NCI-H524 (cell line): ENCODE measurements at places on chromosomes 12 and 14.
A peak's percentile ranks its signal among the peaks of the same experiment; 100 is the strongest.

DNA sequence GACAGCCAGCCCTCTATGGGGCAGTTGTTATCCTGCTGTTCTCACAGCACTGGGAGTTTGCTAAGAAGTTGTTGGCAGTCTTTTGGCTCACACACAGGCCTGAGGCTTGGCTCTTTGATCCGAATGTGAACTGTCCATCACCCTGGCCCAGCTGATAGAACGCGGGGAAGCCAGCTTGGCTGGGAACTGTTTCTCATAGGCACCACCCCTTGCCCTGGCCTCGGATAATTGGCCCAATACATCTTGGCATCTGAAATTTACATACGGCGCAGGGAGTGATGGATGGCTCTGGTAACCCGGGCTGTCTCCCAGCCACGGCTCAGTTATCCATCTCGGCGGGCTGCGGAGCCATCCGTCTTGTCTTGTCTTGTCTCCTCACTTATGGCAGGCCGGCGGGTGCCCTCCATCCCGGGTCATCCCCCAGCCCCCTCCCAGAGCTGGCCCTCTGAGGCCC lies 164.1 kb downstream of the PHETA1 start:
- DNase-seq: no peak

DNA sequence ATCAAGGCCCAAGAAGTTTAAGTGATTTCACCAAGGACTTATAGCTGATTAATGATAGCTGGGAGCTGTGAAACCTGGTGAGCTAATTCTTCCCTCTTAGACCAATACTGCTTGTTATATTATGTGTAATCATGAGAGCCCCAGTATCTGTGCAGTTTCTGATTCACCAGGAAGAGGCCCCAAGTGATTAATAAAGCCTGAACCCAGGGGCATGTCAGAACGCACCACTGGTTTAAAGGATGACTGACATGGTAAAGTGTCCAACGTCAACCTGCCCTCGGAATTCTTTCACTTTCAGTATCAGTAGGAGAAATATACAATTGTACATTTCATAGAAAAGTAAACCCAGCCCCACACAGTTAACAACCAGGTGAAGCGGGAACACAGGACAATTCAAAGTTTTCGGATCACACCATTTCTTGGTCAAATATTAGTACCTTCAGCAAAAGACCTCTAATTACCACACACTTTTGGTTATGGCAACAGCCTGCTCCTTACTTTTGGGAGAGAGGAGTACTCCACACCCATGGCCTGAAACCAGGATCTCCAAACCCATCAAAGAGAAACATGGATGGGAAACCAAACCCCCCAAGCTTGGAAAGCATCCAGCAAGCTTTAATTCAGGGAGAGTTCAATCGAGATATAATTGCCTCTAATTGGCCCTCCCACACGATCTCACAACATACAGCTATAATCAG lies 28.5 kb downstream of the TMCC3 start:
- DNase-seq: no peak

DNA sequence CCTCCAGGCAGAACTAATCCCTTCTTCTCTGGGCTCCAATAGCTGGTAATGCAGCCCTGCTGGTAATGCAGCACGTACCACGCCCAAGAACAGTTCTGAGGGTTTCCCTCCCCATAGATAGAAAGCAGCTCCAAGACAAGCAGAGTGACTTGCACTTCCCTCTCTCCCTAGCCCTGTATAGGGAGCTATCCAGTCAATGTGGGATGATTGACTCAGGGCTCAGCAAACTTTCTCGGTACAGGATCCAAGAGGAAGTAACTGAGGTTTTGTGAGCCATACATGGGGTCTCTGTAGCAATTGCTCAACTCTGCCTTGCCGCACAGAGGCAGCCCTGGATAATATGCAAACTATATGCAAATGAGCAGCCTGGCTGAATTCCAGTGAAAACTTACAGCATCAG lies 15.5 kb upstream of the FKBP4 start:
- peak; percentile 75 for DNase-seq

- no peak for DNase-seq
These were observed 2.2 kb downstream of the NRIP2 start for GRCh38 chr12:2832550-2833127.

DNA sequence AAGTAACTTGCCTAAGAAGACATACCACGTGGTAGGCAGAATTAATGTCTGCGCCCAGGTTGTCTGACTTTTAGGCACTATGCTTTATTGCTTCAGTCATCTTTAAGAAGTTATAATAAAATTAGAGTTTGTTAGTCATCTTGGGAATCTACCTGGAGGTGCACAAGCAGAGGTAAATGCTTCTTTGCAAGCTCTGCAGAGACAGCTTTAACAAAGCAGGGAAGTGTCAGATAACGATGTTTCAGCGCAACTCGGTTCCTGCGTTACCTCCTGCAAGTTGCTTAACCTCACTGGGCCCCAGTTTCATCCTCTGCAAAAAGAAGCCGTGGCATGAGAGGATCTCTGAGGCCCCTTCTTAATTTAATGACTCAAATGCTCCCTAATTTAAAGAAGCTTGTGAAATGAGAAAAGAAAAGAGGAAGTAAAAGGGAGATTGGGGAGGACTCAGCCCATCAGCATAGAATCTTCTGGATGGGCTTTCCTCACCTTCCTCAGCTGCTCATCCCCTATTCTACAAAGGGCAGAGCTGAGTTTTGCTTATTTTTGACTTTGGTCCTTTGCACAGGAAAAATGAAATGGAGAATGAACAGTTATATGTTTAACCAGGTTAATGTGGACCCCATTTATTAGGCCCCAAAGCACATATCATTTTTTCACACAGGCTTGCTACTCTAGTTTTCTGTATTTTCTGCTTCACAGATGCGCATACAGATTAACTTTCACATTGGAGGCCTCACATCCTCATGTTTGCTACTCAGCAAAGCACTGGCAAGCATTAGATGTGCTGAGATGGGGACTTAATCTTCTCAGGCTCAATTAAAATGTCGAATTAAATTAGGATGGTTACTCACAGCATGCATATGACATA lies 5.1 kb downstream of the ARHGDIB start:
- DNase-seq: no peak

- DNase-seq: no peak
These were observed 35.5 kb downstream of the TSPAN11 start for GRCh38 chr12:30962047-30962446.

DNA sequence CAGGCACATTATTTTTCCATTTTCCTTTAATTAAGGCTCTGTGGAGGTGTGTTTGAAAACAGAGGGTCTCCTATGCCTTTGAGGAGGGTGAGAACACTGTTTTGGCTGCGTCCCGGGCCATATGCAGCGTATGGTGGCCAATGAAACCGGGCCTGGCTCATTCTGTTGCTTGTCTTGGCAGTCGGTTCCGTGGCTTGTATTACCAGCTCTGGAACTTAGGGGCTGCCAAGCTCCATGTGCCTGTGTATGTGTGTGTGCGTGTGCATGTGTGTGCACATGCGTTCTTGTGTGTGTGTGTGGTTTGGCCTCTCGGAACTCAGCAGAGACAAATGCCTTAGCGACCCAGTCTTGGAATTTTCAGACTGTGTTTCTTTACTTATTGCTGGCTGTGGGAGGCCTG lies 2.7 kb downstream of the JDP2 start:
- DNase-seq: no peak

- DNase-seq: no peak
These were observed 167.8 kb downstream of the SLC5A8 start for GRCh38 chr12:101042211-101042610.

DNA sequence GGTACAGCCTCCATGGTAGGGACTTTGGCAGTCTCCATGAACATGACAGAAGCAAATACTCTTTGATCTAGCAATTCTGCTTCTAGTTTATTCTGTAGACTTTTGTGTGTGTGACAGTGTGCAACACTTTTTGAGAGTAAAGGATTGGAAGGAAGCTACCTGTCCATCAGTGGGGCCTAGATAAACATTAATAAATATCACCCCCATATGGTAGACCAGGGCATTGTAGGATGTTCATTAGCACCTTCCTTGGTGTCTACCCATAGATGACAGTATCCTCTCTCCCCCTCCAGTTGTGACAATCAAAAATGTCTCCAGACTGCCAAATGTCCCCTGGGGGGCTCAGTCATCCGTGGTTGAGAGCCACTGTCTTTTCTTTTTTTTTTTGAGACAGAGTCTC lies 10.8 kb downstream of the SNRNP35 start:
- peak; percentile 43 for DNase-seq

GRCh38 chr14:70713511-70713916 lies 71.8 kb downstream of the TTC9 start:
- DNase-seq: no peak

DNA sequence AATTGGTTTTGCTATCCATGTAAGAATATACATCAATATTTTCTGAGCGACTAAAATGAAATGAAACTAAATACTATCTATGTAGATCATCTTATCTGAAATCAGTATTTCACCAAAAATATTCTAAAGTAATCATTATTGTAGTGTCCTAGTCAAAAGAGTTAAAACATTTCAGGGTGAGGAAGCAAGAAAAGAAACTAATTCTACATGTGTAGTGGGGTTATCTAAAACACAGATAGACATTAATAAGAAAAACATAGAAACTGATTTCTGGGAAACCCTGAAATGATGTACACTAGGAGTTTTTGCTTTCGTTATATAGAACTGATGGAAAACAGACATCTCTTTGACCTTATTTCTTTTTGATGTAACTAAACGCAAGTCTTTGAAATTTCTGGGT lies 257.9 kb downstream of the SSPN start:
- no peak for DNase-seq

DNA sequence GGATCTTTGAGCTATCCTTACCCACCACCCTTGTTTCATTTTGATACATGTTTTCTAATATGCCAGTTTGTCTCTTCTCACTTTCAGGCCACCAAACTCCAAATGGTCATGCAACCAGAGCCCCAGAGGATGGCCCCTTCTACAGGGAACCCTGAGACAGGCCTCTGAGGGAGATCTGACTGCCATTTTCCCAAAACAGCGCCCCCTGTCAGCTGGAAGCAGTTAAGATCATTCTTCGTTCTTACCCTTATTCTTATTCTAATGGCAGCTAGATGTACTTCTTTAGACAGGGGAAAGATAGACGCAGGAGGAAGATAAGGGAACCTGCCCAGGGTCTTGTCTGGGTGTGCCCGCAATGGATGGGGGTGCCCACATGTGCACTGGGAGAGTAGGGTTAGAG lies 38.4 kb downstream of the C12orf56 start:
- DNase-seq: no peak

DNA sequence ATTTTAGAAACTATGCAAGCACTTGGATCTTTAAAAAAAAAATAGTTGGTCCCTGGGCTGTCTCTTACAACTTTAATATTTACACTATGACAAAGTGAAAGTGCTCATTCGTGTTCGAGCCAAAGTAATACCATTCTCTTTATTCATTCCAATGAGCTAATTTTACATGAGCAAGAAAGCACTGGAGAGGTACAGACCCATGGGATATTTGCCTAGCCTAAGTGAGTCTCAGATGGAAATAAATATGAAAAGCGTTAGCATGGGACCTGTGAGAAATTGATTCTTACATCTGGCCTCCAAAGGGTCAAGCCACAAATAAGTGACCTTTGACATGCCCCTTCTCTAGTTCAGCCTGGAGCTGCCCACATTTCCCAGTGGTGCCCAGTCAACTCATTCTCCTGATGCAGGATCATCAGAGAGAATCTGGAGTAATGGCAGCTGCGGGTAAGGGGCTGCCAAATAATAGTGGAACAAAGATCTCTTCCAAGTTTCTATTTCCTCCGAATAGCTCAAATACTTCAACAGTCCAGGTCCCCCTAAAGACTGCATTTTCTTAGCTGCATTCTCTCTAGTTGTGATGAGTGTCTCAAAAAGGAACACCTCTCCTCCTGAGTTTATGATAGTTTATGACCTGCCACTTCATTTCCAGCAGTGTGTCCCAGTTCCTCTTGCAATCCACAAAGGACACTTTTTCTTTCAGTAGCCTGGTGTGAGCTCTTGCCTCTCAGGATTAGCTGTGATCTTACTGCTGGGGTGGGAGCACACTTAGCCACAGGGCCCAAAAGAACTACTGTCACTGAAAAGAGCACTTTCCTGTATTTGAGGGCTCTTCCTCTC lies 208.2 kb downstream of the DAD1 start:
- DNase-seq: no peak

DNA sequence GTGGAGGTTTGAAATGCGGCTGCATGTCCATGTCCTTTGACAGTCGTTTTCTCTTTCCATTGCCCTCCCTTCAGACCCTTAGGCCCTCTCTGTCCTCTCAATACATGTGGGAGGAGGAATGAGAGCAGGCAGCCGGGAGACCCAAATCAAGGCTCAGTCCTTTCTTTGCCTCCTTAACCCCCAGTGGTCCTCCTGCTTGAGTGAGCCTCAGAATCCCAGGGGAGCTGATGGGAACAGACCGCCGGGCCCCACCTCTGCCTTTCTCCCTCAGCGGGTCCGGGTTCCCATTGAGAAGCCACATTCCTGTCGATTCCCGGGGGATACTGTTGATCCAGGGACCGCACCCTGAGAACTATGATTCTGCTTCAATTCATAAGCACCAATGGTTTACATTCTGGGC lies 77.9 kb upstream of the RFLNA start:
- DNase-seq: no peak
